ENCODE measurements at places on chromosomes 2 and 18.

GRCh38 chr2:223267160-223267951 is 215.4 kb downstream of the KCNE4 start:
- DNase-seq: no peak

DNA sequence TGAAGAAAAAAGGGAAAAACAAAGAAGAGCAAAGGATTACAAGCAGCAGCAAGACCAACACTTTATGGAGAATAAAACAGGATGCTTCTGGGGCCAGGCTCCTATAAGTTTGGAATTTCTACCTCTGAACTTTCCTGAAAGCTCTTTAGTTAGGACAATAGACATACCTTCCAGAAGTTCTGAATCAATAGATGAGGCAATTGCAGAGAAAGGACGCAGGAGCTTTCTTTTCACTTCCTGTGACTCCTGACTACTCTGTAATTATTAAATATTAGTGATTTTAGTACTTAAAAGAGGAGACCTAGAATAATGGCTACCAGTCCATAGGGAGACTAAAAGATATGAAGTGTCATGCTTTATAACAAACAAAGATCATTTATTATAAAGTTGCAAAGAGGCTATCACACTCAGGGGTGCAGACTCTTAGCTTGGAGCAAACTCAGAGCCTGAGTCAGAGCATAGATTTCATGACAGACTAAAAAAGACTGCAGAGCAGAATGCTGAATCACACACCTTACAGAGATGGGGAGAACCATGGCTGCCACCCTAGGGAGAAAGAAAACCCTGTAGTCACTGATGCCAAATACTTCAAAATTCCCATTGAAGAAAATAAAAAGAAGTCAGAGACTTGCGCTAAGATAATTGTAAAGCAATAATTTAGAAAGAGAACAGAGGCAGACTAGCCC is 52.5 kb upstream of the FAM136A start:
- DNase-seq: no peak

DNA sequence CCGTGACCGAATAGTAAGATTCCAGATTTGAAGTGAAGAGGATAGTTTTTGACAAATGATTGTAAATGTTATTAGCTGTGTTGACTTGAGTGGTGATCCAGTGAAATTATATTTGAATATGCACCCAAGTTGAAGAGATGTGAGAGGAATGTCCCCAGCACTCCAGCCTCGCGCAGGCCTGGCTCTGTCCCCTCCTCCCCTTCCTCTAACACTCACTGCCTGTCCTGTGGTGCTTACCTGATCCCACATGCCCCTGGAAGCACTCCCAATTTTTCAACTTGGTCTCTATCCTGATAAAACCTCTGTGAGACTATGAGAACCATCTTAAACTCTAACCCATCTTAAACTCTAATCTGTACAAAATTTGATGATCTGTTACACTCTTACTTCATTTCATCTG is 154.7 kb upstream of the LRP1B start:
- no peak for DNase-seq

DNA sequence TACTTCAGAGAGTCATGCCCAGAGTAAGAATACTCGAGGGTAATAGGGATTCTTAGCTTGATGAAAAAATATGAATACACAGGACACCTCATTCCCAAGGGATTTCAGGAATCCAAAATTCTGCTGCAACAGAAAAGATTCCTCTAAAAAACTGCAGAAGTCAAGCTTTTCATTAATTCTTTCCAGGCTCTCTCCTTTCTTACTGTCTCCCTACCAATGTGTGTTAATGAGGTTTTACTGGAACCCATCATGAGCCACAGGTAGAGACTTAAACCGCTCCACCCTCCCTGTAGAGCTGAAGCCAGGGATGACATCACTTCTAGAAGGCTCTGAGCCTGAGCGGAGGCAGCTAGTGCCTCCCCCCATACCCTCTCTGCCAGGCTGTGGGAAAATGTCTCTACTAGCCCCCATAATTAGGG is 3.4 kb downstream of the SDC1 start:
- DNase-seq: no peak

- no peak for DNase-seq
These were observed 142.7 kb downstream of the AGAP1 start for GRCh38 chr2:235636546-235636945.

DNA sequence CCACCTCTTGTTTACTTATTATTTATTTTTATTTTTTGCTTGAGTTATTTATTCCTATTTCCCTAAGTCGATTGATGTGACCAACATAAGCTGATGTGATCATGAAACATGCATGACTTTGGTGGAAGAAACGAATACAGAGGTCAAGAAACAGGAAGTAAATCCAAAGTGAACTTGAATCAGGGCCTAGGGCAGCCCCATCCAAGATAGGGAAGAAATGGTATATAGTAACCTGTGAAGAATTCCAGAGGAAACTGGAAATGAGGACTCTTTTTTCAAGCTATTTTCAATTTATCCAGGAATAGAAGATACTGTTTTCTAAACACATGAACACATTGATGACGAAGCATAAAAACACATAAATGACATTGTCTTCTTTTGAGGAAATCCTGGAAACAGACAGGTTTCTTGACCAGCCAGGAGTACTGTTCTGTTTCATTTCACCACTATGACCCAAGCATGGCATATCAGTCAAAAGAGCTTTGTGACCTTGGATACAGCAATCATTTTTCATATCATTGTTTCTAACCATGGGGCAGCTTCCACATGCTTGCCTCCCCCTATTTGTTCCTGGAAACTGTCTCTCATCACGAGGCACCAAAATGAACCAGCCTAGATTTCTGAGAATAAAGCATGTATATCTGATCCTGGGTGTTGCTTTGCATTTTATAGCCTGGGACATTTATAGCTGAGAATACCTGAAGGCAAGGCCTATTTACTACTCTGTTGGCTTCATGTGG is 9.1 kb upstream of the LCLAT1 start:
- DNase-seq: no peak

- no peak for DNase-seq
These were observed 67.6 kb downstream of the TBC1D8 start for GRCh38 chr2:101083613-101084012.

GRCh38 chr2:44645937-44646336 is 284.2 kb downstream of the CAMKMT start:
- DNase-seq: no peak

- no peak for DNase-seq
These were observed 74.4 kb downstream of the RTN4 start for GRCh38 chr2:54975598-54976492.

DNA sequence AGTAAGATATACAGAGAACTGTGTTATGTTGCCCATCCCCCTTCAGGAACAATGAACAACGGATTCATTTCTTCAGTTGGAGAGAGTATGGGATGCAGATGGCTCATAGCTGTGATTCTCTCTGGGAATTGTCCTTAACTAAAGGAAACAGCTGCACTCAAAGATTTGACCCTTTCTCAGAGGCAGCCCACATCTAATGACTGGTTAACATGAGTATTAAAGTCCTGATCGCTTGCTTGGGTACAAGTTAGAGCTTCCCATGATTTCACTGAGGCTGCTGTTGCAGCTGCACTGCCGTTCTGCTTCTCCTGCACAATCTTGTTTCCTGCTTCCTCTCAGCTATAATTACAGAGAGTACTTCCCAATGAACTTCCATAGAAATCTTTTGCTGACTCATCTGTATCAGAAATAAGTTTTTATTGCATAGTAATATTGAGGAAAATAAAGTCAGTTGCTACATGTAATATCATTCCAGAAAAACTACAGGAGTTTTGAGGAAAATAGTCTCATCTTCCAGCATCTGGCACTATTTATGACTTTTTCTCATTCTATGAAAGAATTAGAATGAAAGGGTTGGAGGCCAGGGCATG is 12.8 kb upstream of the SCN9A start:
- no peak for DNase-seq

DNA sequence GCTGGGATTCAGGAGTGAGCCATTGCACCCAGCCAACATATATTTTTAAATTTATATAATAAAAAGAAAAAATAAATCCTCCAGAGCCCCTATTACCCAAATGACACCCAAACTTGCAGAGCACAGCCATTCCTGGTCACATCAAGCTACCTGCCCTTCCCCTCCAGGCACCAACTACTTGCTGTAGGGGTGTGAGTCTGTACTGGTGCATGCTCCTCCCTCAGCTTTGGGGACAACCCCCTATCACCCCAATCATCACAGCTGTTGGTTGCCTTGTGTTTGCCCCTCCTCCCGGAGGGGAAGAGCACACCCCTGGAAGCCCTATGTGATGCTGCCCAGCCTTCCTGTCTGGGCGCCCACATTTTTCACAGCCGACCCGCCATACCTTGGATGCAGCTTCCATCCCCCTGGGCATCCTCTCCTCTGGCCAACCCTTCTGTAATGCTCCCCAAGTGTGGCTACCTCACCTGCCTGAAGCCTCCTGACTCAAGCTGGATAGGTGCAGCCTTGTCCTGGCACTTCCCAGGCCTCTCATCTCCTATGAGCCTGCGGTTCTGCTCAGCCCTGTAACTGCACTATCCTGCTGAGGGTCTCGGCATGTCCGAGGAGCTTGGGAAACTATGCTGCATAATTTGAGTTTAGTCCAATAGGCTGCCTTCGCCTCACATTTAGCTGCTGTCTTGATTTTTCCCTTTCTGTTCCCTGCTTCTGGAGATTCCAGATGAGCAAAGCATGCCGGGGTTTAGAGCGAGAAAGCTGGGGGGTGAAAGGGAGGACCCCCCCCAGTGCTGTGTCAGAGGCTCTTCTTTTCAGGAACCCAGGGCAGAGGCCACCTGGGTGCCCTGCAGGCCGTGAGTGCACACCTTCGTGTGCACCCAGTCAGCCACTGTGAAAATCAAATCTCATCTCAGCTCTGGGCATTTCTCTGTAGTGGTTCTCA is 27.2 kb downstream of the CHST10 start:
- DNase-seq: no peak

GRCh38 chr18:58299936-58300335 is 255.9 kb downstream of the NEDD4L start:
- DNase-seq: no peak

- no peak for DNase-seq
These were observed 420.7 kb upstream of the MYT1L start for GRCh38 chr2:2751715-2752315.

- no peak for DNase-seq
These were observed 79.8 kb upstream of the RNF152 start for GRCh38 chr18:61972389-61973264.

DNA sequence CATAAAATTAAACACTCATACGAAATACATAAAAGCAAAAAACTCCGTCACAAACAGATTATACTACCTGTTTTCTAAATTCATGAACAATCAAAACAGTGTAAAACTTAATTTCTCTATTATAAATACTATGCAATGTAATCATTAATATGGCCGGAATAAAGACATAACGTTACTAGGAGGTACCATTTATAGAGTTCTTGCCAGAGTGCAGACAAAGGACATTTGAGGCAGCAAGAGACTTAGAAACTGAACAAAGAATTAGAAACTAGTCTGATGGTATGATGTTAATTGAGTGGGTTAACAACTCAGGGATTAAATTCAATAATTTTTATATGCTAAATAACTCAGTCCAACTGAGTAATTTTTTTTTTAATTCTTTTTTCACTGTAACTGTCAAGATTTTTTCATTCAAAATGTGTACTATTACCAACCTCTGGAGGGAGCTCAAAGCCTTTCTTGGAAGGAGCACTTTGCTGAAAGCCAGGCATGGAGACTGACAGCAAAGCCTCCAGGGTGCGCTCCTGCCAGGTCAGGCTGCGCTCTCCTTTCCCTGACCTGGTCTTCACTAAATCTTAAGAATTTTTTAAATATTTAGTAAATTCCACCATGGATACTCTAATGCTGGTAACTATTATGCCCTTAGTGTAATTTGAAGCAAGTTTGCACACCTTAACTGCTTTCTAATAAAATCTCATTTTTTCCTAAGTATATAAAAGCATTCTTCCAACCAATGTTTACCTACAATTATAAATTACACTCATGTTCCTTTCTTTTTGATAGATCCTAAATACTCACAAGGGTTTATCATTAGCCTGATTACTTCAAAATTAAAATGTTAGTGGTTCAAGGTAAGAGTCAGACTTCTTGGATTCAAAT is 34.1 kb downstream of the WDR35 start:
- peak; percentile 7 for DNase-seq

DNA sequence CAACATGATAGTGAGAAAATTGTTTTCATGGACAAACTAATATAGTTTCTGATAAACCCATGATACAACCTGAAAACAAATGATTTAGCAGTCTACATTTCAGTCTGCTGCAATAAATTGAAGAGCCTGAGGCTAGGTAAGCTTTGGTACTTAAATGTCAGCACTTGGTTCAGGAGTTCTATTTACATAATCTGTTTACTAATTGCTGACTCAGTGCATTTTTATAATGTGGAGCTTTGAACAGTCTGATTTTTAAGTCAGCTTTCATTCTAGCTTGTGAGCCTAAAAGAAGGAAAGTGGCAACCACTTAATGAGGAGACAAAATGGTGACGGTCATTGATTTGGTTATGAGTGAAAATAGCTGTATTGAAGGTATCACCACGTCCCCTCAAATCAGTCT is 488.6 kb downstream of the CPS1 start:
- no peak for DNase-seq

DNA sequence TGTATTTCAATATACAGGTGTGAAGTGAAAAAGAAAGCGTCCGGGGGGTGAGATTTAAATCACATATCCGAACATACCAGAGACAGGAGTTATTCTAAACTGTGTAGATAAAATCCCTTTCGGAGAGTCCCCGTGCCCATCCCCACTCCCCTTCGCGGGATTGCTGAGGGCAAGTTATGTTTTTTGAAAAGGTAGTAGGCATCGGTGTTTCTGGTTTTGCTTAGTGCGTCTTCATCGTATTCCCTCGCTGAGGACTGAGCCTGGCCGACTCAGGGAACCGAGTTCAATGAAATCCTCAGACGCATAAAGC is 583.4 kb downstream of the ZEB2 start:
- DNase-seq: no peak

DNA sequence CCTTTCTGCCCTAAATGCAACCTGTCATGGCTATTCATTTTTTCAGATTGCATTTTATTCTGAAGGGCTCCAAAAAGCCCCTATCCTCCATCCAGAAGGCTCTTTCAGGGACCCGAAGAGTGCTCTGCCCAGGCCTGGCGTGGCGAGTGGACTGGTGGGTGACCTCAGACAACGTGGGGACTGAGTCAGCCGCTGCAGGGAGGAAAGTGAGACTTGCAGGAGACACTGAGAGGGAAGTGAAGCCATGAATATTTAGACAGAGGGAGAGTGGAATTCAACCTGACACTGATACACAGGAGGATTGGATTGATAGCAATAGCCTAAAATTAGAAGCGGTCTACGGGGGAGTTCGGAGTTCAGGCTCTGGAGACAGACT is 63.6 kb upstream of the SIX2 start:
- no peak for DNase-seq

DNA sequence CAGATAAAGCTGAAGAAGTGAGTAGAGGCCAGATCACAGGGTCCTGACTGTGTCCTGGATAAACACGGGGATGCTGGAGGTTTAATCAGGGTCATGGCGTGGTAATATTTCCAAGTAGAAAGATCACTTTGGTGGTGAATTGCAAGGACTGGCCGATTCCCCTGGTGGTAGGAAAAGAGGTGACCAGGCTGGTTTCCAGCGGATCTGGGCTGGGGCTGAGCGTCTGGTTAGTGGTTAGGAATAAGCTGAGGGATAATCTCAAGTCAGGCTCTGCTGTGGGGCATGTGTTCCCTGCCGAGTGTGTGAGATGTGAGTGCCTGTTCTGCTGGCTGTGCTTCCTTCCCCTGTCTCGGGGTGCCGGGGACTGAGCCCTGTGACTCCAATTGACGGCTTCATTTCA is 484.0 kb downstream of the TSN start:
- no peak for DNase-seq

- no peak for DNase-seq
These were observed 254.1 kb downstream of the HDAC4 start for GRCh38 chr2:239146741-239147181.
